Gastrocnemius medialis (tissue), 4 donors: ENCODE measurements at places on chromosomes 11 and 22. TPM values are rescaled to one million over a fixed set of nuclear protein-coding genes. Genes with fewer than 3 reads are reported as not detected.
A peak's percentile ranks its signal among the peaks of the same experiment; 100 is the strongest.

PGA4 gene
- total RNA-seq: not detected

DNA sequence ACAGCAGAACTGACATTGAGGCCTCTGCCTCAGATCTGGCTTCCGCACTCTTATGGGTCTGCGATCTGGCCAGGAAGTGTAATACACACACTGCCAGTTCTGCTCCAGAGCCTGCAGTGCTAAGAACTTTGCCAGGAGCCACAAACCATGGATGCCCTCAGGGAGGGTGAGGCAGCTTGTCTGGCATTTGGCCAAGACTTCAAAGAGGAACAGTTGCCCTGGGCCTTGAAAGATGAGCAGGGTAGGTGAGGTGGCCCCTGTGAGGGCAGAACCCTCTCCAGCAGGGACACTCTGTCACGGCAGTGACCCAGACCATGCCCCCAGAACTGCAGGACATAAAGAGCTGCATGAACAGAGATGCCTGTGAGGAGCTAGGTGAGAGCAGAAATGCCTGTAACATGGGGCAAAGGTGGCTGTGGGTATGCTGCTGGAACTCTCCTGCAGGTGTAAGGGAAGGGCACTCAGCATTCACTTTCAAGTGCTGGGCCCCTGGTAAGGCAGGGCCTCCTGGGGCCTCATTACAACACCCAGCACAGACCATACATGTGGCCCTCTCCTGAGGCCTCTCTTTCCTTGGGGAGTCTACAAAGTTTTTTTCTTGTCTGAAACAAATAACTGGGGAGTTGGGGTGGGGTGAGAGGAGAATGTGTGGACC, 47.3 kb downstream of the NEU3 start:
- no peaks in the 10 kb centered on the region for H3K27me3 ChIP-seq
- H3K4me1 ChIP-seq: peaks cover 6% of the 10 kb centered on the region
- peak; percentile 17 for DNase-seq
- H3K36me3 ChIP-seq: no peaks in the 10 kb centered on the region
- no peak overlapping the region for H3K27ac ChIP-seq
- H3K4me3 ChIP-seq: no peak overlapping the region

DNA sequence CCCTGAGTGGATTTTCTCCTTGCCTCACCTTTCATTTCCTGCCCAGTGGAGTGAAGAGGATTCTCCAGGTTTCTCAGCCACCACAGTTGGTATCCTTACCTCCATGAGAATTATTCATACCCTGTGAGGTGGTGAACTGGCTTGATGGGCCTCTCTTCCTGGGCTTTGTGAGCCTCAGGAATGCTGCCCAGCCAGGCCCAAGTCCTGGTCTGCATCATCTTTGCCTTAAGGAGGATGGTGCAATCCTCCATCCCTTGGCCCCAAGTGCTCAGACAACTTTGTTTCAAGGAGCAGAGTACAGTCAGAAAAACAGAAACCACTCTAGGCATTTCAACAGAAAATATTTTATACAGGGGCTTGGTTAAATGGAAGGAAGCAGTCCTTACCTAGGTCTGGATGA, 114.2 kb upstream of the CADM1 start:
- H3K27ac ChIP-seq: no peak overlapping the region
- no peak for DNase-seq
- peaks cover 19% of the 10 kb centered on the region for H3K4me1 ChIP-seq
- H3K27me3 ChIP-seq: no peaks in the 10 kb centered on the region

- H3K36me3 ChIP-seq: no peaks in the 10 kb centered on the region
- H3K27ac ChIP-seq: no peak overlapping the region
- H3K4me3 ChIP-seq: no peak overlapping the region
- DNase-seq: no peak
Measured at GRCh38 chr11:15627560-15627959, 512.8 kb downstream of the INSC start.

GRCh38 chr11:63478896-63479295, 12.1 kb downstream of the PLAAT5 start:
- H3K27ac ChIP-seq: no peak overlapping the region
- H3K36me3 ChIP-seq: no peaks in the 10 kb centered on the region
- no peaks in the 10 kb centered on the region for H3K27me3 ChIP-seq
- H3K4me1 ChIP-seq: no peaks in the 10 kb centered on the region
- no peak overlapping the region for H3K4me3 ChIP-seq
